ENCODE measurements at places on chromosomes 3 and 15.

DNA sequence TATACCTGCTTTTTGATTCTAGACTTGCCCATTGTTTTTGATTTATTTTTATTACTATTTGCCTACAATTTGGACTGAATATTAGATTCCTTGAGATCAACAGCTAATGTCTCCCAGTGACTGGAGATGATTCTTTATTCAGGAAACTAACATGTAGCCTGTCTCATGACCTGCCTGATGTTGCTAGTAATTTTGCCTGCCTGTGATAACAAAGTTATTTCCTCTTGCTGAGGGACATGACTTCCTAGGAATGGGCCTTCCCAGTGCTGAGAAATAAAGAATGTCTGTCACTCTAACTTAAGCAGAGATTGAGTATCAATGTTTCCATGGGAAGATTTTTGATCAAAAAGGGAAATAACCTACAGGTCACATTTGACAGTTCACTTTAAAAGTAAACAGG, 13.4 kb upstream of the NPHP3 start:
- no peak for DNase-seq

- no peak for DNase-seq
These were observed at the start of gene ALDH1A2 for GRCh38 chr15:58065445-58066041. Gene ALDH1A2 (minus strand): TSS chr15:58065711. CDS start chr15:58065650, 61 bp downstream.

DNA sequence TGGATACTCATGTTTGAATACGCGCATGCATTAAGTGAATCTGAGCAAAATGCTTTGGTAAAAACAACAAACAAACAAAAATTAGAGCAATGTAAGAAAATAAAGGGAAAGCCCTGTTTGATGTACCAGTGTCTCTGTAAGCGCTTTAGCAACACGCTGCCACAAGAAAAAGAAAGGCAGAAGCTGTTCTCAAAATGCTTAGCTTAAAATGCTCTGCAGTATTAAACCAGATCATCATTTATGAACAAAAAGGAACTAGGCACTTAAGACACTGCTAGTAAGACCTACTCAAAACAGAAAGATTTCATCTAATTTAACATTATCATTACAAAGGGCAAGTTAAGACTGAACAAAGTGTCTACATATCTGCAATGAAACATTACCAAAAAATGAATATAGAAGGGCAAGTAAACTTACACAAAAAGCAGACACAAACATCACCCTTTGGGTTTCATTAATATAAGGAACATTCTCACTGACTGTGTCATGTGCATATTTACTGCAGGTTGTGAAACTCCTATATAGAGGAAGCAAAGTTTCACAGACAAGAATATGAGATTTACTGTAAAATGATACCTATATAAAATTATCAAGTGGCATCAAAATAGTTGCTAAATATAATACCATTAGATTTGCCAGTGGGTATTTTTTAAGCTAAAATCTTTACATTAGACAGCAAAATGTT, 102.1 kb downstream of the FBXL22 start:
- DNase-seq, result no peak

- no peak for DNase-seq
These were observed at the start of gene CALML4 for GRCh38 chr15:68204776-68205557. Gene CALML4 (minus strand): TSS chr15:68205332. CDS start chr15:68205247, 85 bp downstream.

- no peak for DNase-seq
These were observed 39.6 kb upstream of the IP6K2 start for GRCh38 chr3:48756640-48757039.

- no peak for DNase-seq
These were observed 313.2 kb upstream of the MME start for GRCh38 chr3:154766765-154767503.

- DNase-seq, result no peak
These were observed 40.3 kb downstream of the CORO2B start for GRCh38 chr15:68618908-68619698.

DNA sequence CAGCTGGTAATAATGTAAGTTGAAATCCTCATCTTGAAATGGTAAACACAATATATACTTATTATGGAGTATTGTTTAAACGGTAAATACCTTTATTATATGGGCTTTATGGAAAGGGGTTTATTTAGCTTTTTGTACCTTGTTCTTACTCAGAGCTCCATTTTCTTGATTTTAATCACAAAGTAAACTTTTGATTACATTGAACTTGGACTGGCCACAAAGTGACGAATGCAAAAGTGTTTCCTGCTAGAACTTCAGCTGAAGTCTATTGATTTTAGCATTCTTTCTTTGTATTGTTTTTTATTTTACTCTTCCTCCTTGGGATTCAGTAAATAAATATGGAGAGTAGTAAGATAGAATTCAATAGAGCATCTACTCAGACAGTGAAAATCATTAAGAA, 19.8 kb upstream of the AADAC start:
- DNase-seq, result no peak

GRCh38 chr3:143605233-143605950, 242.9 kb downstream of the SLC9A9 start:
- DNase-seq, result no peak

DNA sequence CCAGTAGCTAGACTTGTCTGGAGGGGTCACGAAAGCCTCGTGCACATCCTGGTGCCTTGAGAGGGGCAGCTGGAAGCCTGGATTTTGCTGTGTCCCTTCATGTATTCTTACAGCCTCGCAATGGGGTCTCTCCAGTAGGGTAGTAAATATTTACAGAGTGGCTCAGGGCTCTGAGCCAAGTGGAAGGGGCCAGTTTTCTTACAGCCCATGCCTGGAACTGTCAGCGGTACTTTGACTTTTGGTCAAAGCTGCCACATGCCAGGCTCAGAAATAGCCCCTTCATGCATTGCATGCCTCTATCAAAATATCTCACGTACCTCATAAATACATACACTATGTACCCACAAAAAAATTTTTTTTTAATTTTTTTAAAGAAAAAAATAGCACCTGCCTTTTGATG, 119.2 kb downstream of the OSBPL10 start:
- DNase-seq, result no peak

- no peak for DNase-seq
These were observed 56.6 kb downstream of the BBX start for GRCh38 chr3:107579371-107579770.

DNA sequence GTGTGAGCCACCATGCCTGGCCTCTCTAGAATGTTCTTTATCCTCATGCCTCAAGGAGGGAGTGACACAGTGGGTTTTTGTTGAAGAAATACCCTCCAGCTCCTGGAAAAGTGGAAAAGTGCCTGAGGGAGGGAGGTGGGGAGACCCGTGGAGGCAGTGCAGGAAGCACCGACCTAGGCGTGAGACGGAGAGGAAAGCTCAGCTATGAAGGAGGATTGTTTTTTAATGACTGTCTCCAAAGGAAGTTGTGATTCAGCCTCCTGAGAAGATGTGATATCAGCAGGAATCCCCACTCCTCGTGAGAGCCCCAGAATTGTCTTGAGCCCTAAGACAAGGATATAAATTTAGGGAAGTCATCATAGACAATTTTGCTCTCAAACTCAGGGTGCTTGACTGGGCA, 21.7 kb downstream of the RPLP1 start:
- no peak for DNase-seq

- DNase-seq, result no peak
These were observed 41.3 kb upstream of the ICE2 start for GRCh38 chr15:60520013-60520824.

DNA sequence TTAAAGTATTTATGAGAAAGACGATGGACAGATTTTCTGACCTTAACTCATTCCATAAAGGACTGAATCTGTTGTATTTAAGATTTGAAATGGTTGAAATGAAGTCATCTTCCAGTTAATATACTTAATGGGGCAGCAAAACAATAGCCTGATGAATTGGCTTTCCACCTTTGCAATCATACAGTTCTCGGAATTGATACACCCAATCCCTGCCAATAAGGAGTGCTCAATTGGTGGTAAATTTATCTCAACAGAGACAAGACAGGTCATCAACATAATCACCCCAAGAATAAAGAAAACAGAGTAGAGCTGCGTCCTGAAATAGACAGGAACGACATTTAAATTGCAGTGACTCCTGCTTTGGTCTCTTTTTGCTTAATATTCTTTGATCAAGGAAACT, 11.2 kb downstream of the ANXA2 start:
- DNase-seq, result no peak

- no peak for DNase-seq
These were observed 15.7 kb upstream of the LRRC58 start for GRCh38 chr3:120364821-120365220.

DNA sequence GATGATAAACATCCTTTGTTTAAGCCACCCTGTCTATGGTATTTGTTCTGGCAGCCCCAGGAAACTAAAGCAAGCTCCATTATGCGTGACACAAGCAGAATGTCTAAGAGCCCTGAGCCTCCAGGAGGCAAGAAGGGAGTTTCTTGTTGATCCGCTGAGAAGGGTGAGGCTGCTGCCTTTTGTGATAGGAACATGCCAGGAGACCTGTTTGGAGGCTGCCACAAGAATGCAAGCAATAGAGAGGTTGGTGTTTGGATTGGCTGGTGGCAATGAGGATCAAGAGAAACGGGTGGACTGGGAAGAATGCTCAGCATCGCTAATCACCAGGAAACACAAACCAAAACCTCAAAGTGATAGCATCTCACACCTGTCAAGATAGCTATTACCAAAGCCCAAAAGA, 104.8 kb downstream of the ASB7 start:
- no peak for DNase-seq

- DNase-seq, result no peak
These were observed 279.7 kb downstream of the PYDC2 start for GRCh38 chr3:191740712-191741111.

GRCh38 chr3:30004481-30004880, 601.9 kb upstream of the TGFBR2 start:
- no peak for DNase-seq

DNA sequence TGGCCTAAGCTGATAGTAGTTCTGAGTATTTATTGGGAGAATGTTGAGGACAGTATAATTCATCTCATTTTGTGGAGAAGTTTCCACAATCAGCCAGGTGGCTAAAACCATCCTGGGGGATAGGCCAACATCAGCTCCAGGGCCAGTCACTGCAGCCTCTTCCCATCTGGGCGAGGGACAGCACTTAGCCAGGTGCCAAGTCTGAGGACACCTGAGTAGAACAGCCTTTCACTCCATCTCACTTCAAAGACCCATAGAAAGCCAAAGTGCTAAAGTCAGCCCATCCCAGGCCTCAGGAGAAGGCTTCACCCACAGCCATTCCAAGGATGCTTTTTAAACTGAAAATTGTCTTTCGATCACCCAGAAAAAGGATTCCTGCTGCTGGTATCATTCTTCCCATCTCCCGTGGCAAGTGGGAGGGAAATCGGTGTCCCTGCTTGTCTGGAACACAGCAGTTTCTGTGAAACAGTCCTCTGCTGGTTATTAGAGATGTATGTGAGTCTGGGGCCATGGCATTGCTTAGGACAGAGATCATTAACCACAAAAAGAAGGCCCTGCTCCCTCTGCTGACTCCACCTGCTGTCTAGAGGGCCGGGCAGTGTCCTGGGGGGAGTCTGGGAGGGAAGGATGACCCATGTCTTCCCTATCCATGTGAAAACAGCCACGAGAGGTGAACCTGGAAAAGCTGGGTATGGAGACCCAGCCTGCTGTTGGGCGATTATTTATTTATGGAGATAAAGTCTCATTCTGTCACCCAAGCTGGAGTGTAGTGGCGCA, 9.6 kb downstream of the CALML4 start:
- no peak for DNase-seq

DNA sequence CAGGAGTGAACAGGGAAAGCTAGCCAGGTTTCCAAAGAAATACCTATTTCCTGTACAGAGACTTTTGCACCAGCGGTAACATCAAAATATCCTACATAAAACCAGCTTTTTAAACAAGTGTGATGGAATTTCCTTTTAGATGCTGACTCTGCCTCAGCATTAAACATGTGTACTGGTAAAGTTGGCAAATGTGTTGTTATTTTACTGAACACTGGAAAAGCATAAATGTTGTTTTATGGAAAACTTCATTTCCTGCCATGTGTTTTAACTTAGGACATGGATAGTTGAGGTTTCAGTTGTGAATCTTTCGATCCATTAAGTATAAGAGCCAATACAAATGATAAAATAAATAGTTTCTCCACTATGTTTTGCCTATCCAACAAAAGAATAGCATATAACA, 15.7 kb downstream of the OXNAD1 start:
- DNase-seq, result no peak

GRCh38 chr3:88209356-88209755, 59.6 kb downstream of the C3orf38 start:
- no peak for DNase-seq

DNA sequence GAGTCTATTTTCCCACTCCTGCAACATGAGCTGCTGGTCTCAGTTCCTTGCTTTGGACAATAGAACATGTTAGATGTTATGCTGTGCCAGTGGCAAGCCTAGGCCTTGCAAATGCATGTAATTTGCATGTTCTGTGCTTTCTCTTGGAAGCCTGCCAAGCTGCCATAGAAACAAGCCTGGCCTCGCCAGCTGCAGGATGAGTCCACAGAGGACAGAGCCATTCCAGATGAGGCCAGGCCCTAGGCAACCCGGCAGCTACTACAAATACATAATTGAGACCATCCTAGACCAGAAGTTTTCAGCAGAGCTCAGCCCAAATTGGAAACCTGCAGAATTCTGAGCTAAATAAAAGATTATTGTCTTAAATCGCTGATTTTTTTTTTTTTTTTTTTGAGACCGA, 39.6 kb downstream of the TRIM69 start:
- no peak for DNase-seq

DNA sequence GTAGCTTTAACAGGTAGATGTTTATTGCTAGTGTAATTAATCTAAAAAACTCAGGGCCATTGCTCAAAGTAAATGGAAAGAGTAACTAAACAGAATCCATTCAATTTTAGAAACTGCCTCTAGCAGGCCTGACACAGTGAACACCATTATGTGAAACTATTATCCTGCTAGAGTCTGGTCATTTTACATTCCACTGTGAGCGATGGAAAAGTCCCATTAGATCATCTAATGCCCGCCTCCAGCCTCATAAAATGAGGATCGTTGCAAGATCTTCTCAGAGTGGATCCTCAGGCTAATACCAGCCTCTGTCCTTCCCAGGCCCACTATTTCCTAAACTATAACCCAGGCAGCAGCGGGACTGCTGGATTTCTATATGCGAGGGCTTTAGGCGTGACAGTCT, 107.7 kb downstream of the WDR76 start:
- no peak for DNase-seq

DNA sequence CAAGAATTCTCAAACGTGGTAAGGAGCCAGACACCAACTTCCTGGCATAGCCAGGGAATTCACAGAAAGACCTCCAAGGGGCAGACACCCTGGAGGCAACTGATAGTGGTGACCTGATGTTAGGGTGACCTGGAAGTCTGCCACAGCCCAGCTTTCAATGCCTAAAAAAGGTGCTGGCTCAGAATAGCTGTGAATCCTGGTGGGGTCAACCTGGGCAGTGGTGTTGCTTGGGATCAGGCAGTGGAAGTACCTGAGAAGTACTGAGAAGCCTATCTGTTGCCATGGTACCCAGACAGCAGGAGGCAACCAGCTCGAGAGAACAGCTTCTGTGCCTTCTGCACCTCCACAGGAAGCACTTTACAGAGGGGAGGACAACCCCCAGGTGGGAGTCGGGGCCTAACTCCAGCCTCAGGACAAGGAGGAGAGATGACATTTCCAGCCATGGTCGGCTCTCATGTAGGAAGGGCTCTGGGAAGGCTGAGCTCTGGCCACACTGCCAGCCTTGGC, 55.4 kb upstream of the LARS2 start:
- no peak for DNase-seq

- no peak for DNase-seq
These were observed 91.5 kb upstream of the CHD2 start for GRCh38 chr15:92808598-92809063.

Measured in stimulated activated CD8-positive, alpha-beta memory T cell treated with anti-CD3 and anti-CD28 coated beads, Interleukin-12 subunit alpha, Interleukin-12 subunit beta, amount 100 ng/mL, for 1 hour (primary cell).